ENCODE measurements at places on chromosomes 12 and 14. TPM values are rescaled to one million over a fixed set of nuclear protein-coding genes. Genes with fewer than 3 reads are reported as not detected.

Gene EIF2B2
- 63.3 TPM for polyA plus RNA-seq

Gene AP4S1
- 24.0 TPM for polyA plus RNA-seq

Gene PGF
- polyA plus RNA-seq = 5.5 TPM

Gene OAS1
- 14.3 TPM for polyA plus RNA-seq

DNA sequence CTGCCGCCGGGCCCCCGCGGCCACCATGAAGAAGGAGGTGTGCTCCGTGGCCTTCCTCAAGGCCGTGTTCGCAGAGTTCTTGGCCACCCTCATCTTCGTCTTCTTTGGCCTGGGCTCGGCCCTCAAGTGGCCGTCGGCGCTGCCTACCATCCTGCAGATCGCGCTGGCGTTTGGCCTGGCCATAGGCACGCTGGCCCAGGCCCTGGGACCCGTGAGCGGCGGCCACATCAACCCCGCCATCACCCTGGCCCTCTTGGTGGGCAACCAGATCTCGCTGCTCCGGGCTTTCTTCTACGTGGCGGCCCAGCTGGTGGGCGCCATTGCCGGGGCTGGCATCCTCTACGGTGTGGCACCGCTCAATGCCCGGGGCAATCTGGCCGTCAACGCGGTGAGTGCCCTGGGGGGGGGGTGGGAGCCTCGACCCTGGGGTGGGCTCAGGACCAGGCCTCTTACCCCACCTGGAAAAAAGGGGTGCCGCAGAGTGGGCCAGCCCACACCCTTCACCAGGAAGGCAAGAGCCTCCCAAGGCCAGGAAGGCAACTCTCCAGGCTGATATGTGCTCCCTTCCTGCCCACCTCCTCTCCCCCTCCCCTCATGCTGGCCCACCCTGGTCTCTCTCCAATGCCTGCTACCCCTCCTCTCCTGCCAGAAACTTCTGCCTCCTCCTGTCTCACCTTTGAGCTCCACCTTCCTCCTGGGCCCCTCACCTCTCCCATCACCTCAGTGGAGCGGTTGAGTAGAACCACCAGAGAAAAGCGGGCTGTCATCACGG is 507 bp downstream of the AQP5 start:
- DNase-seq = no peak

GRCh38 chr14:75521415-75522199 is 662 bp upstream of the BATF start:
- DNase-seq = no peak

GRCh38 chr12:92634730-92635129 is 68.1 kb upstream of the PLEKHG7 start:
- no peak for DNase-seq

DNA sequence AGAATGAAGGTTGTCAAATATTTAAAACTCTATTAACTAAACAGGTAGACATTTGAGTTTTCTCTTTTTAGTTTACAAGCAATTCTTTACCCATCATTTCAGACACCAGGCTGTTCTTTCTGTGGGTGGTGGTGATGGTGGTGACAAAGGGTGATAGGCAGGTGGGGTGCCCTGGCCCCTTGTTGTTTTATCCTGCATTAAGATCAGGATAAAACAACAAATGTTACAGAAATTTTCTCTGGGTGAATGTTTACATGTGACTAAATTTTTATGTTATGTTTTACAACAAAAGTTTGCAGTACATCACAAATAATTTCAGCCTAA is 85.9 kb upstream of the MDM1 start:
- DNase-seq = no peak

DNA sequence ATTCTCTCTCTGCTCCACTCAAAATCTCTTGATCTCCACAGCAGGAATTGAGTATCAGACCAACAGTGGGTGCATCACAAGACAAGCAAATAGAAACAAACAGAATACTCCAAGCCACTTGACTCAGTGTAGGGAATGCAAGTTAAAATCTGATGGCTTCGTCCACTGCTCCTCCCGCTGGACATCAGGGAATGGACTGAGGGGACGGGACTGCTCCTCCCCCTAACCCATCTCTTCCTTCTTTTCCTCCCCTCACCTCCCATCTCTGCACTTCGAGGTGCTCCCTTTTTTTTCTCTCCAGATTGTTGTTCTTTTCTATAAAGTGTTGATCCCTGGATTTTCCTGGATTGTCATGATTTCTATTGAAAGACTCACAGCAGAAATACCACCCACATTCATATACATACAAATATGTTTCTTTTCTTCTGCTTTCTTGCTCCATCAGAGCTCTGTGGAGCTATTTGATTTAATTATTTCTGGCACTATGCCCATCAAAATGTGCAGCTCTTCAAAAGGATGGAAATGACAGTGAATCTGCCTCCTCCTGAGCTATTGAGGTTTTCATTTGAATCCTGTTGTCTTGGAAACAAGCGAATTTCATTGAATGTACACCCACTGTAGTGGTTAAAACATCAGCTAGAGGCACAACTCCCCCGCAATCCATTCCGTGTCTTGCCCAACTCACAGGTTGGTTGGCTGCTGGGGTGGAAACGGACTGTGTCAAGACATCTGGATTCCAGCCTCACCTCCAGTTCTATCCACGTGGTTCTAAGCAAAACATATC is 199.7 kb downstream of the SPTSSA start:
- no peak for DNase-seq

DNA sequence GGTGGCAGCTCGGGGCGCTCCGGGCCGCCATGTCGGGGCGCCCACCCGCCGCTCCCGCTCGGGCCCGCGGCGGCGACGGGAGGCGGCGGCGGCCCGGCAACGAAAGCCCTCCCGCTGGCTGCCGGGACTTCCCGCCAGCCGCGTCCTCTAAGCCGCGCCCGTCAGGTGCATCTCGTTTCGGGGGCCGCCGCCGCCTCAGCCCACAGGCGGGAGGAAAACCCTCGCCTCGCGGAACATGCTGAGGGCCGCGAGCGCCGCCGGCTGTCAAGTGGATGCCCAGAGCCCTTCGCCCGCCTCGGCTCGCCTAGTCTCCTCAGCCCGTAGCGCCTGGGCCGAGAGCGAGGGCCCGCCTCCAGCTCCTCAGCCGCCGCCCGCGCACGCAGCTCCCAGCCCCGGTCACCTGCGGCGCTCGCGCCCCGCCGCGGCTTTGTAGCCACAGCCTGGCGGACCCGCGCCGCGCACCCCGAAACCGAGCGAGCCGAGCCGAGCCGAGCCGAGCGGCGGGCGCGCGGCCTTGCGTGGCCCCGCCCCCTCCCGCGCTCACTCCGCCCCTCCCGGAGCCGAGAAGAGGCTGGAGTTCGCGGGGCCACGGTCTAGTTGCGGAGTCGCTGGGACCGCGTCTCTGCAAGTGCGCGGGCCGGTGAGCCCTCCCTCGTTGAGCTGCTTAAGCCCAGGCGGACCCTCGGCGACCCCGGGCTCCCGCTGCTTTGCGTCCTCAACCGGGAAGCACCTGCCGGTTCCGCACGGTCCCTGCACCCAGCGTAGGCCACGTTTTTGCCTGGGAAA is at the start of gene EML5:
EML5 (minus strand) TSS at position 481 of the 786 bp plus-strand sequence; CDS start at position 31, 450 bp downstream.
- peak; percentile 79 for DNase-seq

DNA sequence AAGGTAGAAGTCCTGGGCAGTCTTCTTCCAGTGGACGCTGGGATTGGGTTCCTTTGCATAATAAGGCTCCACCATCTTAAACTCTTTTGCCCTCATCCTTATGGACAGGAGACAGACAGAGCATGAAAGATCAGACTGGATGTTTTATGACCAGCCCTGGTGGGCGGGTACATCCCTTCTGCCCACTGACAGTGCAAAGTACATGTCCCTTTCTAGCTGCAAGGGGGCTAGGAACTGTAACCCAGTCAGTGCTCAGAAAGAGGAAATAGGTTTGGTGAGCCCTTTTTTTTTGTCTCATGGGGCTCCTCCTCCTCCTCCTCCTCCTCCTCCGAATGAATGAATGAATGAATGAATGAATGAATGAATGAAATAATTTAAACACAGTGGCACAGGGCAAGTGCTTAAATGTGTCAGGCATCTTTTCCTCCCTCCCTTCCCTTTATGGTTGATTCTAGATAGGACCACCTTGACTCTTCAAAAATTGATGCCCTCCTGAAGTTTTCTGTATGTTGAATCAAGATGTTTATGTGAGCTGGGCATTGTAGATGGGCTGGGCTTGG is 36.4 kb upstream of the HNF1A start:
- DNase-seq = no peak

GRCh38 chr12:119372540-119372939 is 38.0 kb downstream of the CCDC60 start:
- DNase-seq = no peak

DNA sequence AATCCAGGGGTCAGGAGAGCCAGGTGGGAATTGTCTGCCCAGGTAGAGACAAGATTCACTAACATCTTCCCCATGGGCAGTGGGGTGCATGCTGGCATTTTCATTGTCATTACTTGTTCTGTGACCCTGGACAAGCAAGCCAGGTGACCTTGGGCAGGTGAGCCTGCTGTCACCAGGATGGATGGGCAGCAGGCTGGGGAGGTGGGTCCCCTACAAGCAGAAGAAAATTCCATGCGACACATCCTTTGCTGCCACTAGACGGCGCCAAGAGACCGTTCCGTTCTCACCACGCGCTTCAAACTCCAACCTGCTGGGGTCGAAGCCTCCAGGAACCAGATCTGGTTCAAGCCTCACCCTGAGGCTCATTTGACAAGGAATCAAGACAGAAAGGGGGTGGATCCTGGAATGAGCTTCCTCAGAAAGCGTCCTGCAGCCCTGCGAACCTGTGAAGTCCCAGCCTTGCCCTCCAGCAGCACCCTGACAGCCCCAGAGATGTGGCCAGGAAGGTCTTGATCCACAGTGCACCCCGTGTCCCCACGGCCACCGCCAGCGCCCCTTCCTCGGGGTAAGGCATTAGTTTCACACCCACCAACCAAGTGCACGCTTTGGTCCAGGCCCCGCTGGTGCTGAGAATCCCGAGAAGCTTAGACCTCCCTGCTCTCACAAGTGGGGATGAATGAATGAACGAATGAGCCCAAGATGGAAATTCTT is 3.2 kb upstream of the DYNC1H1 start:
- no peak for DNase-seq

DNA sequence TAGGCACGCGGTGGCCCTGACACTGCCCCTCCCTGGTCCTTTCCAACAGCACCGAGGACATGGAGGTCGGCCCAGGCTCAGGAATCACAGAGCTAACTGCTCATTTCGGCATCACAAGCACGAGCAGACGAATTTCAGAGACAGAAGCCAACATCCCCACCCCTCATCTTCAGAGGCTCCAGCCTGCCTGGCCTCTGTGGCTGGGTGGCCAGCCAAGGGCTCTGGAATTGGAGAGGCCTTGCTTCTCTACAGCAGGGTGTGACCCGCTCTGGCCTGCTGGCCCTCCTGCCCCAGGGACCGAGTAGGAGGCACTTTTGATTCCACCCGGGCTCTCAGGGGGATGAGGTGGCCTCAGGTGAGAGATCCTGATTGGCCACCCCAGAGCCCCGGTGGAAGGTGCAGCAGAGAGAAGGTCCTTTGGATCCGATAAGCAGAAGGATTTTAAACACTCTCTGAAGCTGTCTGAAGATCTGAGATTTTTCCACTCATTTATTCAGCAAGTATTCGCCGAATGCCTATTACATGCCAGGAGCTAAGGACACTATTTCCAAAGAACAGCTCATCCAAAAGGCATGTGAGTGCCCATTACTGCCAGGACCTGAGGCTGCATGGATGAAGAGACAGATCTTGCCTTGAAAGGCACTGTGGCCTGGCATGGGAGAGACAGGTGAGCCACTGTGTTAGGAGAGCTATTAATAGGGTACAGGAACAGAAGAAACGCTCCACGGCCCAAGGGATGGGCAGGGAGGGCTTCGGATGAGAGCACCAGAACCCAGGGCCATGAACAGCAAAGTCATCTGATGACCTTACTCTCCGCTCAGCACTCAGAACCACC is 10.2 kb downstream of the BAG5 start:
- DNase-seq = no peak

Data from left kidney (tissue), 8 donors.